NCI-H1436 (cell line): ENCODE measurements at places on chromosomes 16 and 17.

- DNase-seq, result no peak
Observed at GRCh38 chr16:19919142-19919541, 34.5 kb upstream of the GPRC5B start.

- DNase-seq, result no peak
Observed at GRCh38 chr16:20175358-20175757, 101.7 kb upstream of the GPR139 start.

GRCh38 chr17:58383892-58384462 is 32.0 kb upstream of the SUPT4H1 start:
- no peak for DNase-seq

GRCh38 chr16:88835383-88835782 is 21.4 kb downstream of the GALNS start:
- no peak for DNase-seq

- DNase-seq, result no peak
Observed at GRCh38 chr16:56382459-56382858, 42.9 kb downstream of the AMFR start.

- no peak for DNase-seq
Observed at GRCh38 chr17:79729761-79730160, 982 bp upstream of the ENPP7 start.

DNA sequence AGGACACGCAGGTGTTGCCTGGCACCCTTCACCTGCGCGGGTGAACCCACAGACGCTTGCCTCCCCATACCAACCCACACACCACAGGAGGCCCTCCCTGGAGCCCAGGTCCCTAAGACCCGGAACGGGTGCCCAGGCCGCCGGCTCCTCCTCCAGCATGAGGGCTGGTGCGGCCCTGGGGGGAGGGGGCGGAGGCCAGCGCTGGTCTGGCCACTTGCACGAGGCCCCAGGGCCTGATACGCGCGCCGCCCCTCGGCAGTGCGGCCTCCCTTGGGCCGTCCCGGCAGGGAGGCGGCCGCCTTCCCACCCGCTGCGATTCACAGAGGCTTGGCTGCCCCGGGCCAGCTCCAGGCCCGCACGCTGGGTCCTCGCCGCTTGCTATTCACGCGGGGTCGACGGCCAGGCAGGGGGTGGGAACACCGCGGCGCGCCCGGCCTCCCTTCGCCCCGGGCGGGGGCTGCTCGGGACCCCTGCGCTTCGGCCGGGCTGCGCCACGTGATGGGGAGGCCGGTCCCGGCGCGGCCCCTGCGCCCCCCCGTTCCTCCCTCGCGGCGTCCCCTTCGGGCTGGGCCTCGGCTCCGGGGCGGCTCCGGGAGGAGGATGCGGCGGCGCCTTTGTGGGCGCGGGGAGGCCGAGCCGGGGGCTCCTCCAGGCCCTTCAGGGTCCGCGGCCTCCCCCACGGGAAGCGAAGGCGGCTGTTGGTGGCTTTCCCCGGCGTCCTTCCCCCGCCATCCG is 685 bp downstream of the FASN start:
- DNase-seq, result peak; percentile 33

- DNase-seq, result no peak
Observed at GRCh38 chr17:19570544-19571062, 36.9 kb downstream of the SLC47A1 start.

- no peak for DNase-seq
Observed at GRCh38 chr17:56892333-56892732, 21.5 kb downstream of the TRIM25 start.

DNA sequence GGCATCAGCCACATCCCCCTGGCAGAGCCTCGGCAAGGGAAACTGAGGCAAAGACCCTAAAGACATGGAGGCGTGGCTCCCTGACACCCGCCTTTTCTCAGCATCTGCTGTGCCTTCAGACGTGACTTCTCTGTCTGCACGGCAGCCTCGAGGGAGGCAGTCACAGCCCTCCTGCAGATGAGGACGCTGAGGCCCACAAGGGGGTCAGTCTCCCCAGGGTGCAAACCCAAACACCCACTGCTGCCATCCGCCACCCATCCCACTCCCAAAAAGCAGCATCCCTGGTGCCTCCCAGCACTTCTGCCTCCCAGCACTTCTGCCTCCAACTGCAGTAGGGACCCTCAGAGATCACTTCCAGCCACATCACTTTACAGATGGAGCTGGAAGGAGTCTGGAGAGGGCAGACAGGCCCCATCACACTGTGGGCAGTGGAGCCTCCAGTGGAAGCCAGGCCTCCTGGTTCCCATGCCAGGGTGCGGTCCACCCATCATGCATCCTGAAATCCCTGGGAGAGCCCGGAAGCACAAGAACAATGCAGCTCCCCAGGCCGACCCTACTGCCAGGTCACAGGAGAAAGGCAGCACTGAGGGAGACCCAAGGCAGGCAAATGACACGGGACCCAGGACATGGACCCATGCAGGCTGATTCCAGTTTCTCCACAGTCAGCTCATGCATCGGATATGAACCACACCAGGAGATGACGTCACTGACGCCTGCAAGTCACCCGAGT is 23.8 kb downstream of the KDM8 start:
- DNase-seq, result no peak

GRCh38 chr17:57530508-57530907 is 214.6 kb downstream of the CCDC182 start:
- no peak for DNase-seq

DNA sequence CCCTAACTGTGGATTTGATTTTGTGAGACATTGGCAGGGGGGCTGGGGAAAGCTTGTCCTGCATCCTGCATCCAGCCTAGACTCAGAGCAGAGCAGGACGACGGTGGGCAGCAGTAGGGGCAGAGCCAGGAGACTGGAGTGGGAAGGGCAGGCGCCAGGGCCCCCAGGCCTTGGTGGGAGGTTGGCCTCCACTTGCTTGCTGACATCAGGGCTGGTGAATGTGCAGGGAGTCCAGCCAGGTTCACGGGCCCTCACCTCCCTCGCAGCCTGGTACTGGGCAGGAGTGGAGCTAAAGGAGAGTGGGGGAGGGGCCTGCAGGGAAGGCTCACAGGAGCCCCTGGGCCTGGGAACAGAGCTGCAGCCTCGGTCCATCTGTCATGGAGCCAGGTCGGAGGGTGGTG is 2.2 kb upstream of the SMTNL2 start:
- no peak for DNase-seq

GRCh38 chr17:15354256-15354655 is 12.9 kb upstream of the TEKT3 start:
- DNase-seq, result no peak

GRCh38 chr17:5893741-5894140 is 176.4 kb upstream of the WSCD1 start:
- no peak for DNase-seq

- DNase-seq, result no peak
Observed at GRCh38 chr16:64907844-64908243, 214.0 kb downstream of the CDH11 start.

DNA sequence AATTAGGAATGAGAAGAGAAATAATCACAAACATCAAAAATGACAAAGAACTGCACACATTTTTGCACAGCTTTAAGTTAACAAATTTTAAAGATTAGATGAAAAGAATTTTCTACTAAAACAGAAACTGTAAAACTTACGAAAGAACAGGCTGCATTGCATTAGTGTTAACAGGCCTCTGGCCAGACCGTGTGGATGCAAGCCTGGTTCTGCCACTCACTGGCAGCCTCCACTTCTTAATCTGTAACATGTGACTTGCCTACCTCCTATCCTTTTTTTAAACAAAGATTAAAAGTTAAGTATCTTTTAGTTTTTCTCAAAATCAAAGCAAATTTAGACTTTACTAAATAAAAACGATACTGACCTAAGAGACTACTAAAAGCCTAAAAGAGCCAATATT is 37.5 kb downstream of the CREBBP start:
- DNase-seq, result no peak

- no peak for DNase-seq
Observed at GRCh38 chr16:35506018-35506897, 2046.8 kb downstream of the TP53TG3F start.

GRCh38 chr17:978103-979093 is 1.2 kb downstream of the NXN start:
- DNase-seq, result no peak

DNA sequence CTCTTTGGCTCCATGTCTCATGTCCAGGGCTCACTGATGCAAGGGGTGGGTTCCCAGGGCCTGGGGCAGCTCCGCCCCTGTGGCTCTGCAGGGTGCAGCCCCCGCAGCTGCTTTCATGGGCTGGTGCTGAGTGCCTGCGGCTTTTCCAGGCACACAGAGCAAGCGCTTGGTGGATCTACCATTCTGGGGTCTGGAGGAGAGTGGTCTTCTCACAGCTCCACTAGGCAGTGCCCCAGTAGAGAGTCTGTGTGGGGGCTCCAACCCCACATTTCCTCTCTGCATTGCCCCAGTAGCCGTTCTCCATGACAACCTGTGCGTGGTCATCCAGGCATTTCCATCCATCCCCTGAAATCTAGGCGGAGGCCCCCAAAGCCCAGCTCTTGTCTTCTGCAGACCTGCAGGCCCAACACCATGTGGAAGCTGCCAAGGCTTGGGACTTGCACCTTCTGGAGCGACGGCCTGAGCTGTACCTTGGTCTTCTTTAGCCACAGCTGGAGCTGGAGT is 5.2 kb downstream of the IL32 start:
- no peak for DNase-seq

GRCh38 chr16:84486126-84486525 is 18.3 kb downstream of the MEAK7 start:
- no peak for DNase-seq

- peak; percentile 91 for DNase-seq
Observed at GRCh38 chr17:44210342-44211192, 8.9 kb downstream of the UBTF start.

DNA sequence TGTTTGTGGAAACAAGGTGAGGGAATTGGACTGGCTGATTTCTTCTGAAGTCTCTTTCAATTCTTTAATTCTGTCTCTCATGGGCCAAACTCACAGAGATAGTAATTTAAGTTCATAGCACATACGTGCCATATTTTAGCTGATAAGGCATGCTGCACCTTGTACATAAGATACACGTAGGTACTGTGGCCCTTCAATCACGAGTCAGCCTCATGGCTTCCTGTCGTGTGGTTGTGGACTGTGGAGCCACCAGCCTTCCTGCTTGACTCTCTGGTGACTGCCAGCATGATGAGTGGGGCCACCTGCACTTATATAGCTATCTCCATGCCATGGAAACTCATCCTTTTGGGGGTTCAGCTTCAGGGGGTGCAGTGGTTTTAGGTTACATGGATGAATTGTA is 25.1 kb downstream of the KSR1 start:
- no peak for DNase-seq

DNA sequence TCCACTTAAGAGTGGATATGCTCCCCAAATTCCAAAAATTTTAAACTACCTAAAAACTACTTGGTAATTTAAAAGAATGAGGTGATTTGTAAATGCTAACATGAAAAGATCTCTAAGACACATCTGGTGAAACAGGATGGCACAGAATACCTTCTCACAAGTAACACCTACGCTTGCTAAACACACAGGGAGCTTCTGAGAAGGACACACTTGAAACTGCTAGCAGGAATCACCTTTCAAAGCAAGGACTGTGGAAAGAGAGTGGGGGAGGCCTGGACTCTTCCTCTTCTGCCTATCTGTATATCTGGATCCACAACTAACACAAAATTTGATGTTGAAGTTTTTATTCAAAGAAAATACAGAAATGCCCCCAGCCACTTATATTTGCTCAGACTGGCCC is 52.4 kb downstream of the CYTH1 start:
- no peak for DNase-seq

DNA sequence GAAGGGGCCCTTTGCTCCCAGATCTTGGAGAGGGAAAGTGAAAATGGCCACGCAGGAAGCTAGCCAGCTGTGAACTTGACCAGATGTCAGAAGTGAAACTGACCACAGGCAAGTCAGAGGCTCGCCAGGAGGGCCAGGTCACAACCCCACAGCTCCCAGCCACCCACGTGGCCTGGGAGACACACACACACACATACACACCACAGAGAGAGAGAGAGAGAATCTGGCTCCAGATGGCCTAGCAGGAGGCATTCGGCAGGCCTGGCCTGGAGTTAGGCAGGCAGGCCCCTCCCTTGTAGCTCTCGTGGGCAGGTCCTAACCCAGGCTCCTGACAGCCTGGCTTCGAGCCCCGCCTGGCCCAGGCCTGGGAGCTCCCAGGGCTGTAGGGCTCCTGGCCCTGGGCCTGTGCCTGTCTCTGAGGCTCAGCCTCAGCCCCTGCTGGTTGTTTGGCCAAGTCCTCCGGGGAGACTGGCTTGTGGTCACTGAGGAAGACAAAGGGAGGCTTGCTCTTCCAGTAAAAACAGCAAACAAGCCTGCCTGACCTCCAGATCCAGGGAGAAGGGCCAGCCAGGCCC is 20.2 kb downstream of the NGFR start:
- no peak for DNase-seq

- no peak for DNase-seq
Observed at GRCh38 chr16:66923866-66924265, 1.5 kb downstream of the RRAD start.

DNA sequence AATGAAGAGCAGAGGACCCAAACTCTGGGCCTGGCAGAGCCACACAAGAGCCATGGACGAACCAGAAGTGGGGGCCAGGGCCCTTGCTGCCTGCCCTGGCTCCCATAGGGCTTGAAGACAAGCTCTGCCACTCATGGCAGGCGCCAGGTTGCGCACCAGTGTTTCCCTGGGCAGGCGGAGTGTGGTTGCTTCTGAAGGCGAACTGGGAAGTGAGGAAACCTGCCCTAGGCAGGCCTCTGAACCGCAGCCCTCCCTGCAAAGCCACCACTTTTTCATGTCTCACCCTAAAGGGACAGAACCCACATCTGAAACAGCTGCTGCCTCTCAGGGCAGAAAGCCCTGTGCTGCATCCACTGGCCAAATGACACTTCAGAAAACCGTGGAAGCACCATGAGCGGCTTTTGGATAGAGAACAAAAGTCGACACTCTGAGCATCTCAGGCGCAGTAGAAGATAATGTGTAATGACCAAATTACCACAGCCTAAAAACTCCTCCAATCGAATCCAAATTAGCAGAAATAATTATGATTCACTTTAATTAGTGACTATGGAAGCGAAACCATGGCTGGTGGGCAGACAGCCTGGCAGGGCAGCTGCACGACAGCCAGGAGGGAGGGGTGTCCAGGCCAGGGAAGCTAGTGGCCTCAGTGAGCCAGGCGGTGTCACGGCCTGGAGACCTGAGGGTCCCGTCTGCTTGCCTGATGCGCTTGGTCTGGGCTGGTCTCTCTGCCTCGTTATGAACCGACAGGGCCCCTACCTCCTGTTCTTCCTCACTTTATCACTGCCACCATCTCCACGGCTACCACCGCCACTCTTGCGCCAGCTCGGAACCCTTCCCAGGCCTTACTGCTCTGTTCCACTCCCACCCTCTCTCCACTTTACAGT is 59.1 kb downstream of the PRMT7 start:
- DNase-seq, result no peak

GRCh38 chr16:66271074-66272060 is 95.1 kb upstream of the CDH5 start:
- DNase-seq, result no peak
